ENCODE measurements at places on chromosomes 3 and 15.

DNA sequence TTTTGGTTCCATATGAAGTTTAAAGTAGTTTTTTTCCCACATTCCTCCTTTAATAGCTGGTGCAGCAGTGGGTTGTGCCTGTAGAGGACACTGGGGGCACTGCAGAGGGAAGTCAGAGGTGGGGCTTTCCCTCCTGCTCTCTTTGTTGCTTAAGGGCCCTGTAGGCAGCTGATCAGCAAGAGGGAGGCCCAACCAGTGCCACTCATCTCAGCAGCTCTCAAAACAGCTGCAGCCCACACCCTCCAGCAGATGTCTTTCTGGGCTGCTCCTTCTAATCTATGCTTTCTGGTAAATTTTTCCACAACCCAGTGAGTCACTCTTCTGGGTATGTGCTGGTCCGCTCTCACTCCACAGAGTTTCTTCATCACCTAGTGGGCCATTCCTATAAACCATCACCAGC, 263.8 kb downstream of the FEZF2 start:
- no peak for DNase-seq
- H3K4me3 ChIP-seq, result no peak overlapping the region
- no peak overlapping the region for H3K27ac ChIP-seq
- H3K36me3 ChIP-seq, result no peaks in the 10 kb centered on the region

GRCh38 chr3:192597506-192597905, 129.8 kb downstream of the FGF12 start:
- no peak overlapping the region for H3K27ac ChIP-seq
- no peaks in the 10 kb centered on the region for H3K4me1 ChIP-seq

GRCh38 chr15:51809457-51809856, 20.0 kb upstream of the TMOD3 start:
- no peaks in the 10 kb centered on the region for H3K36me3 ChIP-seq
- DNase-seq, result no peak
- H3K27me3 ChIP-seq, result no peaks in the 10 kb centered on the region
- H3K4me3 ChIP-seq, result no peak overlapping the region

- no peaks in the 10 kb centered on the region for H3K4me1 ChIP-seq
- DNase-seq, result no peak
- H3K36me3 ChIP-seq, result no peaks in the 10 kb centered on the region
- H3K27me3 ChIP-seq, result no peaks in the 10 kb centered on the region
These were observed 301.7 kb upstream of the UMPS start for GRCh38 chr3:124428372-124429128.

GRCh38 chr3:133717424-133717823, 28.8 kb upstream of the TF start:
- H3K27me3 ChIP-seq, result no peaks in the 10 kb centered on the region
- no peaks in the 10 kb centered on the region for H3K36me3 ChIP-seq
- no peak for DNase-seq
- H3K27ac ChIP-seq, result no peak overlapping the region
- H3K4me1 ChIP-seq, result no peaks in the 10 kb centered on the region
- no peak overlapping the region for H3K4me3 ChIP-seq

DNA sequence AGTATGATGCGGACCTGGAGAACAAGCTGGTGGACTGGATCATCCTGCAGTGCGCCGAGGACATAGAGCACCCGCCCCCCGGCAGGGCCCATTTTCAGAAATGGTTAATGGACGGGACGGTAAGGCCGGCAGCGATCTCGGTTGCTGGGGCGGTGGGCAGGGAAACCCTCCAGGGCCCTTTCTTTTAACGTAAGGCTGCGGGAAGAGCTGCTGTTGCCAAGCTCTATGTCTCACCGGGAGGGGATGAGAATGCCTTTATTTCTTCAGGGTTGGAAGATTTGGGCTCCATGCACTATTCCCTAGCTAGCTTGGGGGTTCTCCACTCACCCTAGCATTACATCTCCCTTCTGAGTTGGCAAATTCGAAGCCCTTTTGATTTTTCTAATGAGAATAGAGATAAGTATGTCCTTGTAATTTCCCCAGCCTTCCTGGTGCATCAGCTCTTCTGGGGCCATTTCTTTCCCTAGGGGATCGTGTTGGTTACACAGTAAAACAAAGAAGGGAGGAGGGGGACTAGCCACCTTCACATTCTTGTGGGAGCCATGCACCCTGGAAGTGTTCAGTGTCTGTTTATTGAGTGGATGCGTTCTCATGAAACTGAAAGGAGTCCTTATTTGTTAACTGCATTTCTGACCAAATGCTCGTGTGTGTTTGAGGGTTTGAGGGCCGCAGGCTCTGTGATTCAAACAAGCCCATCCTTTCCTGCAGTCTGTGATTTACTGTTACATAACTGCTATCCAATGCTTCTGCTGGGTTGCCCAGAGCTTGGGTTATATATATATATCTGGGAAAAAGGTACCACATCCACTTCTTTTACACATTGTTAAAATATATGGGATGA, 982 bp downstream of the TAGLN3 start:
- H3K27ac ChIP-seq, result no peak overlapping the region
- H3K4me3 ChIP-seq, result peak overlapping the region; percentile 85
- no peak for DNase-seq

DNA sequence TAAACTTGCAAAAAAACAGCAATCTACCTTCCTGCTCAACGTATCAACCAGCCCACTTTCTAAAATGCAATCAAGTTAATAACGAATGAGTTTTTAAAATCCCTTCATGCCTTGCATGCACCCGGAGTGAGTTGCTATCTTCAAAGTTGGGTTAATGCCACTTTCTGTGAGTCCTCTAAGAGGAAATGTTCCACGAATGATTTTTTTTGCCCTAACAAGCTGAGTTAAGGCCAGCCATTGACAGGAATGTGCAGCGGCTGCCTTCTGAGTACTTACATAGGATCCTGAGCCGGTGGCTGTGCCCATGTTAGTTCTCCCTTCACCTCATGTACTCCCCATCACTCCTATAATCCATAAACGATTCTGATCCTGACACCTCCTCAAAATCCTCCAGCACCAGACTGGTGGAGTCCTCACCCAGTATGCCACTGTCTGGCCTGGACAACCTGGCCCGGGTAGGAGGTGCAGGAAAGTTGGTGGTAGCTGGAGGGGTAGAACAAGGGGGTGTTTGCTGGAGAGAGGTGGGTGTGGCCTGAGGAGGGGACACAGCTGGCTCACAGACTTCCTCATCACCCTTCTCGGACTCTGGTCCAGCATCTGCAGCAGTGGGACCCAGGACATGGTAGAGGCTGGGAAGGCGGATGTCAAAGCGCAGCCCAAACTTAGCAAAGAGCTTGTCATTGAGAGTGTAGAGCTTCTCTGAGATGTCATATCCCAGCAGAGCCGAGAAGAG, 12.4 kb downstream of the POPDC2 start:
- no peak overlapping the region for H3K27ac ChIP-seq
- no peak overlapping the region for H3K4me3 ChIP-seq
- H3K27me3 ChIP-seq, result no peaks in the 10 kb centered on the region

Data from iPS DF 6.9 (cell line).